ENCODE measurements at places on chromosomes 7 and 10.

GRCh38 chr10:123562811-123563580, 103.2 kb upstream of the GPR26 start:
- no peak for DNase-seq

DNA sequence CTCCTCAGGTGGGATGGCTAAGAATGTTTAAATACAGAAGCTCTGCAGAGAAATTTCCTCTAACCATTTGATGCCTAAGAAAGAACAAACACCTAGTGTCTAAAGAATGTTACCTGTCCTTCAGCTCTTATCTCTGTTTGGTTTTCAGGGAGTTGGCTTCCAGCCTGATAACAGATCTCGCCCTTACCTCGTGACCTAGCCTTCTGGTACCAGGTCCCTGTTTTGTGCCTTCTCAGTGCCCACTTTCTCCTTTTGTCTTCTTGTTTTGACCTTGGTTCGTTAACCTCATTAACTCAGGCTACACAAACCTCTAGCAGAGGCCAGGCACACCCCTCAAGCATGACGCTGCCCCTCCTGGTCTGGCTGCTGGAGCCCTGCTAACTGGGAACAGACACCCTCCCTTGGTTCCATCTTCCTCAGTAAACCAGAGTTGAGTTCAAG, 16.1 kb upstream of the RAB11FIP2 start:
- no peak for DNase-seq

GRCh38 chr7:39566023-39566921, at the start of gene YAE1:
TSS of gene YAE1 (plus strand) at chr7:39566404. CDS start at chr7:39566419, 15 bp downstream.
- peak; percentile 68 for DNase-seq

GRCh38 chr7:66504131-66504530, 124.5 kb upstream of the KCTD7 start:
- no peak for DNase-seq

- DNase-seq: no peak
Observed at GRCh38 chr7:55524558-55525310, 47.6 kb downstream of the VOPP1 start.

- no peak for DNase-seq
Observed at GRCh38 chr10:89523274-89523673, 12.1 kb downstream of the SLC16A12 start.
